Esophagus squamous epithelium (tissue), 5 donors: ENCODE measurements at places on chromosomes 16 and 17.

GRCh38 chr17:67186782-67187181 is 58.2 kb downstream of the HELZ start:
- no peak for DNase-seq

- DNase-seq = no peak
Observed at GRCh38 chr16:85573696-85574641, 39.2 kb upstream of the GSE1 start.

- no peak for DNase-seq
Observed at GRCh38 chr17:78133971-78134898, 3.7 kb downstream of the TMC8 start.

DNA sequence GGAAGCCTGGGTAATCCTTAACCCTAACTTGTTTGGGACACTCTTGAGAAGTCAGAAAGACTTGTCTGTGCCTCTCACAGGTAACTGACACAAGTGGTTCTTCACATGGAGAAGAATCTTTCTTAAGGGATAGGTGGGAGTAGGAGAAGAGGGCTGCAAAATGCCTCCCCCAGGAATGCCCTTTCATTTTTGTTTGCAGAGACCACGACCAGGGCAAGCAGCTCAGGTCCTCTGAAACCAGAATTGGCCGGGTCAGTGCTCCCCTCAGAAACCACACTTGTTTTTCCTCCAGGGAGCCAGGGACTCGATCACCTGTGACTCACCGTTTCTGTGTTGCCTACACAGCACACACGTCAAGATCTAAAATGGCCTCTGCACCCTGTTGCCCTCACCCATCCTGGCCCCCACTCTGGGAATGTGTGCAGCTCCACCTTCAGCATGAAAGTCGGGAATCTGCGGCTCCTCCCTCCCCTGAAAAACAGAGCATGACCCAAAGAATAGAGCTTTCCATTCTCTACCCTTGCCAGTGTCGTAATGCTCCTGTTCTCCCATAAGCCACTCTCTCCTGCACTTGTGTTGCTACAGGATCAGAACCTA is 36.1 kb downstream of the HNF1B start:
- DNase-seq = no peak

DNA sequence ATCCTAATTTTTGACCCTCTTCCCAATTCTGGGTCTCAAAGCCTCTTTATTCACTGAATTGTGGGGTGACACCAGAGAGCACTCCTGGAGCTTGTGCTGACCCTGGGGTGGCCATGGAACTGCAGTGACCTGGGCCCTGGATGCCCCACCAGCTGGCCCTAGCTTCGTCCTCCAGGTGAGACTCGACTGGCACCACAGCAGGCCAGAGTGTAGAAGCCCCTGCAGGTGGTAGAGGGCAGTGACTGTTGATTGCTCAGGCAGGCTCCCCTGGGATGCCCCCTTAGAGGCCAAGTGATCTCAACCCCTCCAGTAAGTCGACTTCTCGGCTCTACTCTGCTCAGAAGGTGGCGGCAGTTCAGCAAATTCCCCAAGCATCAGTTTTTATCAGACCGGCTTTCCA is 6.4 kb downstream of the FA2H start:
- no peak for DNase-seq

DNA sequence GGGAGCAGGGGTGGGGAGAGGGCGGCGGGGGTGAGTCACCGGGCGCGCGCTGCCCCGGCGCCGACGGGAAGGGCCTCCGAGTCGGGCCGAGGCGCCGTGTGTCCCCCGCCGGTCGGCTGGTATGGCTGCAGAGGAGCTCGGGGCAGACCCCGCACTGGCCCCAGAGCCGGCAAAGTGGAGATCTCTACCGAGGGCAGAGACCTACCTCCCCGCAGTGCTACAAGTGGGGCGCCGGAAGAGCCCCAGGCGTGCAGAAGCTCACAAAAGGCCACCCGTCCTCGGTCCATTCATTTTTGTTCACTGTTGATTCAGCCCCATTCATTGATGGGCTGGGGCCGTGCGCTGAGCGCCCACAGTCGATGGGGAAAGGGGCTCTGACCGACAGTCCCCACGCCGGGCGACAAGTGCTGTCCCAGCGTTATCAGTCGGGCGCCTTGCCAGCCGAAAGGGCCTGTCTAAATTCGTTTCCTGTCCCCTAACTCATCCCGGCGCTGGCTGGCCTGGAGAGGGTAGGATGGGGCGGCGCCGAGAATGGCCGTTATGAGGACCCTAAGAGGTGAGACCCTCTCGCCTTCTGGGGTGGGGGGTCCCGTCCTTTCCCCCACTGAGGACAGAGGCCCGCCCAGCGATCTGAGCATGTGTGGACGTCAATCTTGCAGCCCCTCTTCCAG is 709 bp upstream of the ENO3 start:
- no peak for DNase-seq

DNA sequence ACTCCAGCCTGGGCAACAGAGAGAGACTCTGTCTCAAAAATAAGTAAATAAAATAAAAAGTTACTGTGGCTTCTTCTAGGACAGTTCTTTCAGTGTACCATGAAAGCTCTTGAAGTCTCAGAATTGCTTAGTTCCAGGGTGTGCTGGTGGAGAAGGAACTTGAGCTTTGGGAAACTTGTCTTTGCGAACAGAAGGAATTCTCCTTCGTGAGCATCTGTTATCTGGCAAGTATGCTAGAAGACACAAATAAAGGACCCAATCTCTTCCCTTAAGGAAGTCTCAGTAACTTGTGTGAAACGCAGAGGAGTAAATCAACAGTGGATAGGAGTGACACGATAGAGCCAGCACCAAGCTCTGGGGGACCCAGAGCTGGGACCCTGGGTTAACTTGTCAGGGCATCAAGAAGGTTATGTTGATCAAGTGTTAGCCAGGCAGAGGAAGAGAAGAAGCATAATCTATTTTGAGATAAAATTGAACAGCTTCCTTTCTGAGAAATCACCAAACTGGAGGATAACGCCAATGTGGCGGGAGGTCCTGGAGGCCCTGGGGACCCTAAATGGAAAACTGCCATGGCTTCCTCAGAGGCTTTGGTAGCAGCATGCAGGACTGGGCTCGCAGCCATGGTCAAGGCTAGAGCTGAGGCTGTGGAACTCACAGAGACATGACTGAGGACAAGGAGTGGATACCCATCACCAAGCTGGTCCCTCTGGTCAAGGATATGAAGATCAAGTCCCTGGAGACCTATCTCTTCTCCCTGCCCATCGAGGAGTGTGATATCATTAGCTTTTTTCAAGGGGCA is 72.1 kb upstream of the HAS3 start:
- DNase-seq = no peak

DNA sequence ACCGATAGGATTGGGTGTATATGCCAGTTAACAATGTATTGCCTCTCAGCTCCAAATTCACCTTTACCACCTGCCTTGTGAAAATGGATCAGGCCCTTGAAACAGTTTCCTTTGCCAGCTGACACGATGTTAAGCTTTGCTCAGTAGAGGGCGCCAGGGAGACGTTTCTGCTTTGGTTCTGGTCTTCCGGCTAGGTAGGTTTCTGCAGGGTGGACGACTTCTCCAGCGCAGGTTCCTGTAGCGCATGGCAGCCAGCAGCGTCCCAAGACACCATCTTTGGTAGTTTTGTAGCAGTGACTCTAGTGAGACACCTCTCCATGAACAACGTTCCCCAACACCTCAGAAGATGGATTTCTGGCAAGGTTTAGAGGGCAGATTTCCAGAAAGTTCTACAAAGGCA is 24.0 kb downstream of the SYCE1L start:
- DNase-seq = no peak

DNA sequence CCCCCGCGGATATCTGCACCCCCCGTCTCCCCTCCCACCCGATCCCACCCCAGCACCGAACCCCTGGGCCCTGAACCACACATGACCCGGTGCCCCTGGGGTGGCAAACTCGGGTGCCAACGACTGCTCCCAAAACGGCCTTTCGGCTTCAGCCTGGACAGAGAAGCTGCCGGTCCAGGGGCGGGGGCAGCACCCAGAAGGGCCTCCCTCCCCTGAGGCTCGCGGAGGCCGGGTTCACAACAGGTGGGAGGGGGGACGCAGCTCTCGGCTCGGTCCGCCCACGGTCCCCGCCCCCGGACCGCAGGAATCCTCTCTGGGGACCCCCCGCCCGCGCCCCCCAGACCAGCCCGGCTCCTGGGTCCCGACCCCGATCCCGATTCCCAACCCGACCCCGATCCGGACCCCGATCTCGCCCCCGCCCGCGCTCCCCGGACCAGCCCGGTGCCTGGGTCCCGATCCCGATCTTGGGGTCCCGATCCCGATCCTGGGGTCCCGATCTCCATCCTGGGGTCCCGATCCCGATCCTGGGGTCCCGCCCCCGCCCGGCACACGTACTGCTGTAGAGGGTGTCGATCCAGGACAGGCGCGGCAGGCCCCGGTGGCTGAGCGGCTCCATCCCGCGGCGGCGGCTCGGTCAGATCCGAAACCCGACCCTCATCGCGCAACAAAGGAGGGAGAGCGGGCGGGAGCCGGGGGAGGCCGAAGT is 516 bp downstream of the ABR start:
- no peak for DNase-seq

- no peak for DNase-seq
Observed at GRCh38 chr17:78252111-78252634, 20.7 kb downstream of the TMEM235 start.

- DNase-seq = no peak
Observed at GRCh38 chr16:78209951-78210661, 110.7 kb downstream of the WWOX start.

DNA sequence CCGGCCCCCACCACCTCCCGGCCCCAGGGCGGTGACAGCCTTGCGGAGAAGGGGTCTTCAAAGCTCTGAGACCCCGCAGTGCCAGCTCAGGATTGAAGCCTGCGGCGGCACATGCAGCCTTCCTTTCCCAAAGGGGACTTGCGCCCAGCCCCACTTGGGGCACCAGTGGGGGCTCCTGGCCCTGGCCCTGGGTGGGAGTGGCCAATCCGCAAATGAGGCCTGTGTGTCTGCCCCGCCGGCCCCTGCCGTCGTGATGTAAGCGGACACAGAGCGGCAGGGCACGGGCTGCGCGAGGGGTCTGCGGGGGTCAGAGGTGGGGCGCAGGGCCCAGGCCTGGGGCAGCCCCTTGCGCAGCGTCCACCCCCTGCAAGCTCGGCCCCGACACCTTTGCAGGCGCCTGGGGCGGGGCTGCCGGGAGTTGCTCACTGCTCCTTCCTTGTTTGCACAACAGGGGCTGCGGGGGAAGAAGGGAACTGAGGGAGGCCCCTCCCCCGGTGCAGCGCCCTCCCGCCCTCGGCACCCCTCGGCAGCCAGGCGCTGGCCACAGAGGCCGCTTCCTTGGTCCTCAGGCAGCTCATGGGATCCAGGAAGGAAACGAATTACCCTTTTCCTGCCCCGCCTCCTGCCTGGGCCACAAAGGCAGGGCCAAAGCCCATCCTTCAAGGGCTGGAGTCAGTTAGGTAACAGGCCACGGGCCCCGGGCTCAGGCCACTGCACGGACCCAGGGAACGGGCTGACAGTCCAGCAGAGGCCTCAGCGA is 2.9 kb downstream of the SLC16A3 start:
- DNase-seq = no peak

DNA sequence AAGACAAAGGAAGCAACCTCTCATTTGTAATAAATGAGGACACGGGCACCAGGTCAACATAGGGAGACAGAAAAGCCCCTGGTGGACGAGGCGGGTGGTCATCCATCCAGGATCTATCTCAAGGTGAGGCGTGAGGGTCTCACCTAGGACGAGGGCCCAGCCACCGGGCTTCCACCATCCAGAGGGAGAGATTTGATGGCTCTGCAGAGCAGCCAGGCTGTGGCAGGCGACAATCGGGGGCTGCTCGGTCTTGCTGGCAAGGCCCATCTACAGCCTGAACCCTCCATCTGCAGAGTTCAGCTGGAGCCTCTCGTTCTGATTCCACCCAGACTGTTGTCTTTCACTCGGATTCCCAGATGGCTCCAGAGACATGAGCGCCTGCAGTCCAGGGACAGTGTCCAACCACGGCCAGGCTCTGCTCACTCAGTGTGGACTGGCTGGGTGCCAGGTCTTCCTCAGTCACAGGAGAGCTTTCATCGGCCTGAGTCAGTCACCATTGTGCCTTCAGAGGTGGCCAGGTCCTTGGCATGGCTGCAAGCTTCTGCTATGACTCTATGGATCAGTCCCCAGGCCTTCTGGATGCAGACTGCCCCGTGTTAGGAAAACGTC is 5.9 kb downstream of the LITAFD start:
- no peak for DNase-seq

DNA sequence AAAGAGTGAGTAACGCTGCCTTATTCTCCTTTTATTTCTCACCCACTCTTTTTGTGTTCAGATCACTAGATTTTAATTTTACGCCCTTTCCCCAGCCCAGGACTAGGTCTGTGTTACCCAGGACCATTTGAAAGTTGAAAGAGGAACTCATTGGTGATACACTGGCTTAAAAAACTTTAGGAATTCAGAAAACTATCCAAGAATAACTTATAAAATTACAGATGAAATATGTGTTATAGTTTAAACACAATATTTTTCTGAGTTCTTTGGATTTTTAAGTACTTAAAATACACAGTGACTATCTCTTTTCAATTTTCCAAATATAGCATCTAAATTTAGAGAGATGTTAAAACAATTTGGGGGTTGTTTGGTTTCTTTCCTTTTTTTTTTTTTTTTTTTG is 385.2 kb downstream of the CDH13 start:
- DNase-seq = no peak

DNA sequence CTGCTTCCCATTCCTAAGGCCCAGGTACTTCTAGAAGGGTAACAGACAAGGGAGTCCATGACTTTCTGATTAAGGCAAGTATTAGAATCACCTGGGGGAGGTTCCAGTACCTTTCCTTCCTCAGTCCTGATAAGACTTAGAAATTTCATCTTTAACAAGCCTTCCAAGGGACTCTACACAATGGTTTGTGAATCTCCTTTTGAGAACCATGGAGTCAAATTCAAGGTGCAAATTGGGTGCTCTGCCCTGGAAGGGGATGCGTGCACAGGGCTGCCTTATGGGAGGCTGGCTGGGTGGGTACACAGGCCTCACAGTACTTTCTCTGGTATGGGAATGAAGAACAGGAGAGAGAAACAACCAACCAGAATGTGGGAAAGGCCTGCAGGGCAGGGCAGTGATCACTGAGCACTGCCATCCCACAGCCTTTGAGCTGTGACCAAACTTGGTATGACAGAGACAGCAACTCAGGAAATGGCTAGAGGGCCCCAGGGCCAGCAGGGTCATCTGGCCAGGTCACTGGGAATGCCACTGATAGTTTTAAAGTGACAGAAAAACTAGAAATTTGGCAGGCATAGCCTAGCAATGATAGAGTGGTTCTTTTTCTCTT is 3.6 kb upstream of the TMIGD1 start:
- no peak for DNase-seq

DNA sequence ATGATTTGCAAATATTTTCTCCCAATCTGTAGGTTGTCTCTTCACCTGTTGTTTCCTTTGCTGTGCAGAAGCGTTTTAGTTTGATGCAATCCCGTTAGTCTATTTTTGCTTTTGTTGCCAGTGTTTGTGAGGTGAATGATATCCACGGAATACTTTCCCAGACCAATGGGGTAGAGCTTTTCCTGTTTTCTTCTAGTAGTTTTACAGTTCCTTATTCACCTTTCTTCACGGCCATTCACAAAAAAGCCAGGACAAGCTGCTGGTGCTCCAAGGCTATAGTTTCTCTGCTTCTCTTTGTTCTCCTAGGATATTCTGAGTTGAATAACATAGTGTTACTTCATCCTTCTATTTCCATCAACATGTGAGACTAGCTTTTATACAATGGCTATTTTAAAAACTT is 98.7 kb downstream of the UTP18 start:
- no peak for DNase-seq

- no peak for DNase-seq
Observed at GRCh38 chr16:7171151-7171550, 161.5 kb upstream of the RBFOX1 start.
